ENCODE measurements at places on chromosomes 16 and 17.

- DNase-seq, result no peak
Measured at GRCh38 chr16:66512272-66513110, 37.4 kb downstream of the TK2 start.

- no peak for DNase-seq
Measured at GRCh38 chr16:31006086-31006385, 4.4 kb downstream of the STX1B start.

DNA sequence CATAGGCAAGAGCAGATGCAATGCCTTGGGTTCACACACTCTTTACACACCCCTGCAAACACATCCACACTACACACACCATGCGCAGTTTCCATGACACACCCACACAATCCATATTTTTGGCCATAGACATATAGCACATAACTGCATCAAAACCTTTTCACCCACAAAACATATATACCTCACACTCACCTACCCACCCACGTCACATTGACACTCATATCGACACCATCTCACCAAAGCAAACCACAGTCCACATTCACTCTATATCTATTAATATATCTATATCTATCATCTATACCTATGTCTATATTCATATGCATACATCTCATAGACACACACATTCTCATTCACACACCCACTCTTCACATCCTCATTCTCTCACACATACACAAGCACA is 246.9 kb downstream of the SHISA9 start:
- DNase-seq, result no peak

GRCh38 chr16:69833357-69834282 is 71.5 kb downstream of the WWP2 start:
- DNase-seq, result no peak

- DNase-seq, result peak; percentile 7
Measured at GRCh38 chr16:84176192-84177053, 10.4 kb downstream of the TAF1C start.

GRCh38 chr16:55367301-55367811 is 43.4 kb downstream of the IRX6 start:
- DNase-seq, result no peak

DNA sequence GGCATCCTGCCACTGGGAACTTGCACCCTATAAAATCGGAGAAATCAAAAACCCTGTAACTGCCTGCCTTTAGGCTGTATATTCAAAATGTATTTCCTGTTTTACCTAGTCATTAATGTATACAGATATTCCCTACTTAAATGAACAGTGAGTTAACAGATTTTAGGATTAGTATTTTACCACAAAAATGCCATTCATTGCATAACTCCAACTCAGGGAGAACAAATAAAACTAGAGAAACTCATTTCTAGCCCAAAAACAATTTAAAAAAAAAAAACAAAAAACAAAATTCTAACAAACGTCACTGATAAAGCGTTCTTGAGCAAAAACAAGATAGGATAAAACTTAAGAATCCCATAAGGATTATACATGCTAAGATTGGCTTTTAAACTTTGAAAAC is 3.7 kb upstream of the DHX33 start:
- no peak for DNase-seq

Data from HL-60 (cell line).